Trophoblast cell (in vitro differentiated cells and primary cell): ENCODE measurements at places on chromosomes 11 and 22.

- no peak for DNase-seq
These were observed 83.9 kb upstream of the MTNR1B start for GRCh38 chr11:92885600-92885999.

- no peak for DNase-seq
These were observed 373.2 kb downstream of the DDX10 start for GRCh38 chr11:109037856-109038780.

DNA sequence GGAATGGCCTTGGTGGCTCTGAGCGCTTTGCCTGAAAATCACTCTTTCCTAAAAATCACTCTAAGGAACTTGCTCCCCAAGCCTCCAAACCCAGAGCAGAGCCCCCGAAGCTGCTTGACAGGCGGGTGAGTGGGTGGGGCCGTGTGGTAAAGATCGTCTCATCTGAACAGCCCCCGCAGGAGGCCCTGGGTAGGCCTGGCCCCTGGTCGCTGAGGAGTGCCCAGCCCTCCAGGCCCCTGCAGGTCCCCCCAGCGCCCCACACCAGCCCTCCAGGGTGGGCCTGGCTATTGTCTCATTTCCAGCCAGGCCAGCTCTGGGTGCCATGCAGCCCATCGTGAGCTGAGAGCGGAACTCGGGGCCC is 17.2 kb upstream of the PIM3 start:
- no peak for DNase-seq

- no peak for DNase-seq
These were observed 15.8 kb upstream of the PTPRJ start for GRCh38 chr11:47964546-47964945.

DNA sequence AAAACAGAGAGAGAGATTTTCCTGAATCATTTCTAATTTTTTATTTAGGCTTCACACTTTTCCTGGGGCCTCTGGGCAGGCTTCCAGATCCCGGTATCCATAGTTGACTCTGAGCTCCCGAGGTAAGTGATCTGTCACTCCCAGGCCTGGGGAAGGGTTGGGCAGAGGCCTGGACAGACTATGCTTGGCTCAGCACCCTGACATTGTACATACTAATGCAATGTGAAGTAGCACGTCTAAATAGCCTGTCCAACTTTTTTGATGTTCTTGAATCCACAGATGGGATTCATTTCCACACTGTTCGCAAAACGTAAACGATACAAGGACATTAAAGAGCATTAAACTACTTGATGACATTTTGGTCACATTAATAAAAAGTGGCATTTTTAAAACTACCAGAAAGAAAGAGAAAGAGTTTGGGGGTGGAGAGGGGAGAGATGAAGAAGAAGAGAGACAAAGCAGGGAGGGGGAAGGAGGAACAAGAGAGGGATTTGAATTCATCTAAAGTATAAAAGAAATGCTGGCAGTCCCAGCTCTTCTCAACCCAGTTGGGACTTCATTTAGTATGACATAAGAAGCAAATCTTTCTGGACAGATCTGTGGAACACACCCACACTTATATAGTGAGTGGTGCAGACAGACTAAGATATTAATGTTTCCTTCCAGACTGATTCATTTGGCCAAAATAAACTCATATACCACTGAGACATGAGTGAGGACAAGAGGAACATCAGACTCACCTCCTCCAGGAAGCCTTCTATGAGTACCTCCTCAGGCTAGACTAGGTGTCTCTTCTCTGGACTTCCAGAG is 514.2 kb downstream of the SOX6 start:
- no peak for DNase-seq

DNA sequence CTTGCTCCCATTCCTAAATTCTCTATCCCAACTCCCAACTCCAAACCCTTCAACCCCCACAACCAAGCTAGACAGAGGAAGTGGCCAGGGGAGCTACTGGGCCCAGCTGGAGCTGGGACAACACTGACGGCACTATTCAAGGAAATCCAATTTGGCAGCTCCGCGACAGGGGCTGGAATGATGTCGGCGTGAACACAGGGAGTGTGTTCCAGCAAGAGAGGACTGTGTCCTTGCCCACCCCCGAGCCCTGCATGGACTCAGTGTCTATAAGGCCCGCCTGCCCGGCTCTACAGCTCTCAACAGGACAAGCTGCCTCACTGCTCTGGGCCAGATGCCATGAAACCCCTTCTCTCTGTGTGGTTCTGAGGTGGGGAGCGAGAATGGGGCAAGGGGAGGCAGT is 11.3 kb downstream of the PCSK7 start:
- DNase-seq, result no peak

DNA sequence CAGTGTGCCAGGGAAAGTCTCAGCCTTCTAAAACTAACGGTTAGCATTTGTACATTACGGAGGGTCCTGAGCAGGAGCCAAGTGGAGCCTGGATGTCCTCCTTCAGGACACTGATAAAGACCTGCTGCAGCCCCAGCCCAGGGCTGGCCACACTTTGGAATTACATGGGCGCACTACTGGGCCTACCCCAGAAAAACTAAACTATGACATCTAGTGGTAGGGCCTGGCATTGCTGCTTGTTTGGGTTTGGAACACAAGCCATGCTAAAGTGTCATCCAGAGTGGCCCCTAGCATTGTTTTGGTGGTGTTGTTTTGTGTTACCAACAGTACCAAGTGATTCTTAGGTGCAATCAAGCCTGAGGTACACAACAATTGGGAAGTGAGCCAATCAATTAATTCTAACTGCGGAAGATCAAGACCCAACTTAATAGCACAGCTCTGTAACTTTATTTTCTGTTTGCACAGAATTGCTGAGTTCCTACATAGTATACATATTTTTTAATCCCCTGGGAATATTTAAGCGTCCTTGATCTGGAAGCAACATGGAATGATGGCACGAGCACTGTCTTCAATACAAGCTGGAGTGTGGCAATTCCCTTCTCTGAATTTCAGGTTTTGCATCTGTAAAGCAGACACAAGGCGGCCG is 340.7 kb downstream of the LARGE1 start:
- peak; percentile 49 for DNase-seq

DNA sequence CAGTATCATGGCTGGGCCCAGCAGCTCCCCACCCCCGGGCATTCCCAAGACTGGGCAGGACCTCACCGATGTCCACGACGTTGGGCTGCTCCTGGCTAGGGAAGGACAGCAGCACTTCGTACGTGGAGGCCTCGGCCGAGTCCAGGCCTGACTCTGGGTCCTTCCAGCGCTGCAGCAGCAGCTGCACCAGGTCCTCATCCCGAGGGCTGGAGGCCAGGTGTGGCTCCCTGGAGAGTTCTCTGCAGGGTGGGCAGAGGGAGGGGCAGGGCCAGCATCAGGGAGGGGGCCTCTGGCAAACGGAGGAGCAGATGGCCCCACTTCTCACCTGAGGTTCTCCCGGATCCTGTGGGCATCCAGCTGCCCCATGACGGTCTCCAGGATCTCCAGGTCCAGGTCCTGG is 341 bp downstream of the NAALADL1 start:
- DNase-seq, result no peak

- no peak for DNase-seq
These were observed 18.6 kb downstream of the POLR3H start for GRCh38 chr22:41525450-41526225.
